ENCODE measurements at places on chromosomes 1 and 21.

GRCh38 chr1:2314803-2315673, 76.3 kb downstream of the MORN1 start:
- DNase-seq: no peak

DNA sequence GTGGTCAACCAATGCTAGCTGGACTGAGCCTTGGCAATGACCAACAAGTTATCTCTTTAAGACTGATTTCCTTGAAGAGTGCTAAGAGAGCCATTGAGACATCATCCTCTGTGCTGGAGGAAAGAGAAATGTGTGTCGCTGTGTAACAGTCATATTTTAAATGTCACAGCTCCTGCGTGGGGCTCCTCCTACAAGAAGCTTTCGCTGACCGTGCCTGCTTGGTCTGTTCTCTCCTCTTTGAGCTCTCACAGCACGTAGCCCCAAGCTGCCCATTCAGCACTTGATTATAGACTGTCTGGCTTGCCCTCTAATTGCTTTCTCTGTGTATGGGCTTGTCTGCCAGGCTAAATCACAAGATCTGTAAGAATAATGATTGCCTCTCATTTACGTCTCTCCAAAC, 221.3 kb downstream of the FOXD2 start:
- no peak for DNase-seq

DNA sequence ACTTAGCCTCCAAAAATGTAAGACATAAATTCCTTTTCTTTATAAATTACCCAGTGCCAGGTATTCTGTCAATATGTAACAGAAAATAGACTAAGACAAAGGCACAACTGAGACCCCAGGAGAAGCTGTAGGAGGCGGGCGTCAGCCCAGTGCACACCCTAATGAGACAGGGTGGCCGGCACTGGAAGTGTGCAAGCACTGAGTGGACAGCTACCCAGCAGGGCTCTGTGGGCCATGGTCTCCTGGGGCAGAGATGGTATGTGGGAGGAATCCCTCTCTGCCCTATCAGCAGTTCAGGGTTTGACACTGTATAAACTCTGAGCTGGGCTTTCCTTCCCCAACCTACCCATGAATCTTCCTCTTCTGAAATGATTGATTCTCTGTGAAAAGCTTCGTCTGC, 139.5 kb downstream of the GLIS1 start:
- DNase-seq: no peak

GRCh38 chr21:41647806-41648561, 118.9 kb downstream of the RIPK4 start:
- DNase-seq: no peak

DNA sequence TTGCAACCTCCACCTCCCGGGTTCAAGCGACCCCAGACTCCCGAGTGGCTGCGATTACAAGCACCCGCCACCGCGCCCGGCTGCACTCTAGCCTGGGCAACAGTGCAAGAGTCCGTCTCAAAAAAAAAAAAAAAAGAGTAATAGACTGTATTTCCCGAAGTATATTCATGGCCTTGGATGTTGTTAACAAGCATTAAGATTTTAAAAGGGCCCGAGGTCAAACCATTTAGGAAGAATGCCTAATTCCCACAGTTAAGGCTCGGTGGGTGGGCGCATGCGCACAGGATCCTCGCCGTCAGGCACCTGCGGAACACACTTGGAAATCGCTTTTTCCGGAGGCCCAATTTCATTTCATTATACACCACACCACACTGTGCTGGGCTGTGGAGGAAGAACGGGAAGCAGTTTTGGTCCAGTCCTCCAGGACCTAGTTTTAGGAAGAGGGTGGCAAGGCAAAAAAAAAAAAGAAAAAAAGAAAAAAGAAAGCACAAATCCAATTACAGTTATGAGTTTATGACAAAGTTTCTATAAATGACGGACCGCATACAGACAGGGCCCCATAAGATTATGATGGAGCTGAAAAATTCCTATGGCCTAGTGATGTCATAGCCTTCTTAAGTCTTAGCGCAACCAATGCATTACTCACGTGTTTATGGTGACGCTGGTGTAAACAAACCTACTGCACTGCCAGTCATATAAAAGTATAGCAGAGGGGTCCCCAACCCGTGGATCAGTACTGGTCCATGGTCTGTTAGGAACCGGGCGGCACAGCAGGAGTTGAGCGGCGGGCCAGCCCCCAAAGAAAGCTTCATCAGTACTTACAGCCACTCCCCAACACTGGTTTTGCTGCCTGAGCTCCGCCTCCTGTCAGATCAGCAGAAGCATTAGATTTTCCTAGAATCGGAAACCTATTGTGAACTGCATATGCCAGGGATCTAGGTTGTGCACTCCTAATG, 38.2 kb downstream of the H3-3A start:
- no peak for DNase-seq

DNA sequence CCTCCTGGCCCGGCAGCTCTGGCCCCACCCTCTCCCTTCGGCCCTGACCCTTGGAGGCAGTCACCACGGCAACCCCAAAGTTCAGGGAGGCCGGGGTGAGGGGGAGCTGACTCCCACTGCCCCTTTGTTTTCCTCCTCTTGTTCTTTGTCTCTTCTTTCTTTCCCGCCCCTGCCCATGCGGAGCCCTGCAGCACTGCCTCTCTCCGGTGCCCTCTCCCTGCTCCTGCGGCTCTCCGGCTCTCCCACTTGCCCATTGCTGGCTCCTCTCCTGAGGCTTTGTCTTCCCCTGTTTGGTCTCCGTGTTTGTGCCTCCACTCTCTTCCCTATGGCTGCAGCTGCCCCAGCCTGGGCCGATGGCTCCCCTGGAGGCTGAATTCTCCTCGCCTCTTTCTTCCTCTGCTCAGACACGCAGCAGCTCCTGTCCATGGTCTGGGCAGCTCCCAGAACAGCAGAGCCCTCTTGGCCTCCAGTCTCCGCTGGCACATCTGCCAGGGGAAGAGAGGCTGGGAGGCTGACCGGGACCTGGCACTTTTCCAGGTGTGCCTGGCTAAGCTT, 5.8 kb downstream of the CELSR2 start:
- DNase-seq: no peak

DNA sequence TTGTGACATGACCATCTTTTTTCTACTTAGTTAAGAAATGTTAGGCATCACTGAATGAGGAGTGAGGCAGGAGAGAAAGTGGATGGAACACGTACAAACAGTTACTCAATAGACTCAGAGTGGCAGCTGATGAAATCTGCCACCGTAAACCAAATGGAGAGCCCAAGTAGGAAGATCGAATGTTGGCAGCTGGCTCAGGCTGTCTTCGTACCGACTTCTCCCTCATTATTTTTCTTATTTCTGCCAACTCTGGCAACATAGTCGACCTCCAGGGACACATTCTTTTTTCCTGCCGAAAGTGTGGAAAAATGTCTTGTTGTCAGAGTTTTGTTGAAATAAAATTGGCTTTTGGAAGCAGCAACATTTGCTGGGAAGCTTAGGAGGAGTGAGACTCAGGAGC, 143.3 kb downstream of the GREM2 start:
- peak; percentile 31 for DNase-seq

- DNase-seq: no peak
These were observed 15.8 kb upstream of the ZC3H12A start for GRCh38 chr1:37458551-37458950.

DNA sequence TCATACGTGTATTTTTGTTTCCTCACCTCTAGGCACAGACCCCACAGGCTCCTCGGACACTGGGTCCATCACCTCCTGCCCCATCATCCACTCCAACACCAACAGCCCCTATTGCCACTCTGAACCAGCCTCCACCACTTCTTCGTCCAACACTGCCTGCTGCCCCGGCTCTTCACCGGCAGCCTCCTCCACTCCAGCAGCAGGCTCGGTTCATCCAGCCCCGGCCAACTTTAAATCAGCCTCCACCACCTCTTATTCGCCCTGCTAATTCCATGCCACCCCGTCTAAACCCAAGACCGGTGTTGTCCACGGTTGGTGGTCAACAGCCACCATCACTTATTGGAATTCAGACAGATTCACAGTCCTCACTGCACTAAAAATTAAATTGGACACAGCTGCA, 13.2 kb upstream of the TRAF5 start:
- no peak for DNase-seq

DNA sequence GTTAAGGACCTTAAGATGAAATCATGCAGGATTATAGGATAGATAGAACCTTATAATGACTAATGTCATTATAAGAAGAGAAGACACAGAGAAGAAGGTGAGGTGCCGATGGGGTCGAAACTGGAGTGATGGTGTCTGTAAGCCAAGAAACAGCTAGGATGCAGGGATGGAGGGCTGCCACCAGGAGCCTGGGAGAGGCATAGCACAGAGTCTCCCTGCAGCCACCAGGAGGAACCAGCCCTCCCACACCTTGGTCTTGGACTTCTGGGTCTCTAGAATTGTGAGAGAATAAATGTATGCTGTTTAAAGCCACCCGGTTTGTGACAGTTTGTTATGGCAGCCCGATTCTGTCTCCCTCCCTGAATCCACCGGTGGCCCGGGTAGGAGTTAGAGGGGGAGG, 337.2 kb upstream of the AJAP1 start:
- DNase-seq: no peak

DNA sequence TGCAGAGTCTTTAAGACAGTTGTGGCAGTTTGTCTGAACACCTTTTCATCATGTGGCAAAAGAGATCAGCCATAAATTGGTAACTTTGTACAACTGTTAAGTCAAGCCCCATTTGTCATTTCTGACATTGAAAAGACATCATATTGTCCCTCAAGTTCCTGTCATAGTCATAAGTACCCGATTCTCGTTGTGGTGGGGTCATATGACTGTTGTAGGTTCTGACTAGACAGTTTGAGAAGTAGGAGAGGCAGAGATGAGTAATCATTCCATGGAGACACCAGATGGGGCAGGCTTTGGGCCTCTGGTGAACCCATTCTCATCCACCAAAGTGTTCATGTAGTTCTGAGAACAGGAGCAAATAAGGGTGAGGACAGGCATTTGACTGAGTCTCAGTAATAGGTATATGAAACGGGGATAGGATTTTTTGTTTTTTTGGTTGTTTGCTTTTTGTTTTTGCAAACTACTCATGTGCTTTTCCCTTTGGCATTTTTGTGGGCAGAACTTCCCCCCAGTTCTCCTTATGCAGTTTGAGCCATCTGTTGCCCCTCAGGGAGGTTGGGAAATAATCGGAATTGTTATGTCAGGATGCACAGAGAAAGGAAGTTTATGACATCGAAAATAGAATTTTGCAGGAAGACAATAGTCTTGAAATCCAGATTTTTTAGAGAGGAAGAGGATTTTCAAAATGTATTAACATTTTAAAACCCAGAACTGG, 86.9 kb upstream of the KCNE2 start:
- DNase-seq: peak; percentile 9

DNA sequence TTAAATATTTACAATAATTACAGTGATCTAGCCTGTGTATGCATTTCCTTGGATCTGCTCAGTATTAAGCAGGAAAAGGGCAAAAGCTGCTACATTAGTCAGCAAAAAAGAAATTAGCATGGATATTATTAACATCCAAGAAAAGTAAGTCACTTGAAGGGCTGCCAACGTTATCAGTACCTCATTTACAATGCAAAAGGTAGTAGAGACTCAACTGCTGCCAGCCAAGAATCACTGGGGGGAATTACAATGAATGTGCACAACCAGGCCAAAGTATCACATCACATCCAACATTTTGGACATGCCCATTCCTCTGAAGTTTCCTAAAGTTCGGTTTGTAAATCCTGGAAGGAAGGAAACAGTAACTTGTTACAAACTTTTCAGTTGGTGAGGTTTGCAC, 1.9 kb downstream of the CNN3 start:
- no peak for DNase-seq

DNA sequence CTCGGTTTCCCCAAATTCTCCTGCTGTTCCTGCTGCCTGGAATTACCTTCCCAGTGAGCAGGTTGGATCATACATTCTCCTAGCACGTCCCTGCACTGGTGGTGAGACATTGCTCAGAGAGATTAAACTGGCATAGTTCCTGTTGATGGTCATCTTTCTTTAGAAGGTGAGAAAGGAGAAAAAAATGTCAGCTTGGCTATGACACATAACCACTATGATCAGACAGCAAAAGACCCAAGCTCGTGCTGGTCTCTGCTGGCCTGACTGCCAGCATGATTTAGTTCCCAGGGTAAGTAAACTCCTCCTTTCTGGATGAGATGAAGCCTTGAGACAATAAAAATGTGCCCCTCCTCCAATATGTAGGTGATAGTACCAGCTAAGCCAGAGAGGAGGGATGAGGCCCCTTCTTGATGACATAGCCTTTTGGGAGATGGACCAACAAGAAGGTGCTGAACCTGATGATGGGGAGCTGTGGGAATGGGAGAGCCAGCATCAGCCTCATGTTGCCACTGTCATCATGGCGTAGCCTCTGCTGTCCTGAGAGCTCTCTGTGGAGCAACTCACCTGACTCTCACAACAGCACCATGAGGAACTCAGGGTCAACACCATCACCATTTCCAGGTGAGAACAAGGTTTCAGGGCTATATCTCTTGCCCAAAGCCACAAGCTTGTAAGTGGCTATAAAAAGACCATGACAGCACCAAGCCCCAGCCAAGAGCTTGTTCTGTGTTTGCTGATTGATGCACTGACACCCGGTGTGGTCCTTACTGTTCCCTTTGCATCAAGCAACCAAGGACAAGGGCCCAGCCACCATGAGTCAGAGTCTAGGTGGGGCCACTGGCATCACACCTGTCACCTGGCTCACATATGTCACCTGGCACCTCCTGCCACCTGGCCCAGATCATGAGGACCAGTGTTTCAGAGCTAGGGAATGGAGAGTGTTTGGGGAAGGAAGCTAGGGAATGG, 200.0 kb downstream of the MATN1 start:
- DNase-seq: peak; percentile 71

- DNase-seq: no peak
These were observed 15.0 kb downstream of the C1orf52 start for GRCh38 chr1:85244271-85245061.

DNA sequence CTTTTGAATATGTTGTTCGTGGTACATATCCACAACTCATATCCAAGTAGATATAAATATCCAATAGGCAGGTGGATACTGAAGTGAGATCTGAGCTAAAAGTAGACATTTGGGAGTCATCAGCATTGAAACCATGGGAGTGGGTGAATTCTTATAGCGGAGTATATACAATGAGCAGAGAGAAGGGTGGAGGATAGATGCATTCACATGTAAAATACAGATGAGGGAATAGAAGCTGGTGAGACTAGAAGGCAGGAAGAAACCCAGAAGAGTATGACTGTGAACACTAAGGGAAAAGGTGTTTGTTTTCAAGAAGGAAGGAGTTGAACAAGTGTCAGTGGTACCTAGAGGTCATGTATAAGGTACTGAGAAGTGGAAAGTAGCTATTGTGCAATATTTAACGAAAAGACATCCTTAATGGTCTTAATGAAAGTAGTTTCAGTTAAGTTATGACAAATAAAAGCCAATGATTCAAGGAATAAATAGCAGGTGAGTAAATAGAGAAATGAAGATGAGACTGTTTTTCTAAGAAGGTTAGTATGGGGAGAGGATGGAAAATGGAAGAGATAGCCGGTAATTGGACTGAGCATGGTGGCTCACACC, 181.6 kb upstream of the CACYBP start:
- no peak for DNase-seq

GRCh38 chr1:184686540-184686939, 68.1 kb downstream of the EDEM3 start:
- no peak for DNase-seq

- DNase-seq: no peak
These were observed 25.2 kb upstream of the DUSP23 start for GRCh38 chr1:159755451-159756007.

Data from stromal cell of bone marrow (primary cell).